ENCODE measurements at places on chromosomes 2 and 18. TPM values are rescaled to one million over a fixed set of nuclear protein-coding genes. Genes with fewer than 3 reads are reported as not detected.

TEKT4 gene
- total RNA-seq, result not detected

SRD5A2 gene
- not detected for total RNA-seq

IMMT gene
- total RNA-seq, result 51.2 TPM

ALPI gene
- not detected for total RNA-seq

HOXD13 gene
- not detected for total RNA-seq

PROM2 gene
- total RNA-seq, result 77.6 TPM

LYG2 gene
- not detected for total RNA-seq

GRCh38 chr18:63131959-63132818 lies 187.4 kb downstream of the BCL2 start:
- DNase-seq, result no peak

GRCh38 chr2:184367211-184367610 lies 231.1 kb upstream of the ZNF804A start:
- DNase-seq, result no peak

GRCh38 chr2:105387225-105387624 lies 11.6 kb downstream of the FHL2 start:
- DNase-seq, result no peak

- DNase-seq, result no peak
Observed at GRCh38 chr2:182594286-182594685, 121.8 kb upstream of the DNAJC10 start.

DNA sequence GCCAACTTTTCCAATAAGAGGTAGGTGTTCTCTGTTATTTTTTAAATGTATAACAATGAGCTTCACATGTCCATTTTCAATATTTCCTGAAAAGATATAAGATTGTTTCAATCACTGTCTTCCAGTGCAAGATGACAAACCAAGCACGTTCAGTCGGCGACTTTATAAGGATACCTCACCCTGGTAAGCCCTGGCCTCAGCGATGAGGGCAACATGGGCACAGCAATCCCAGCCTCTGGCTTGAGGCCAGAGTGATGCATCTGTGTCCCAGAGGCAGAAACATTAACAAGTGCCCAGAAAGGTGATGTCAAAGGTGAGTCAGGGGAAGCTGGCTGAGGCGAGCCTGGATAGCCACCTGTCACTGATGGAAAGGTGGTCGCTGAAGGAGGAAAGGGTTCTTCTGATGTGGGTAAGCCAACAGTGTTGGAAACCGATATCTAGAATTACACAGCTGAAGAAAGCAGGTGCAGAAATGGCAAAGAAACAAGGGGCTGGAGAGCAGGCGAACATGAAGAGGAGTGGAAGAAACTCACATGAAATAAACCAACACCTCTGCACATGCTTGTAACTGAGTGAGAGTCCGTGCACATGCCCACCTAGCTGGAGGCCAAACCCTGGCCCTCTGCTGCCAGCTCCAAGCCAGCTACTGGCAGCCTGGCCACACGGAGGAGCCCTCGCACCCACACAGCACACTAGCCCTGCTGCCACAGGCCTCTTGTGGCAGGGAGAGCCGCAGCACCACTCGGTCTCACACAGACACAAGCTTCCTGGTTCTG lies 65.5 kb downstream of the FBXO15 start:
- no peak for DNase-seq

GRCh38 chr2:223634238-223634637 lies 32.1 kb upstream of the SCG2 start:
- DNase-seq, result no peak

- no peak for DNase-seq
Observed at GRCh38 chr2:56784046-56784445, 600.3 kb downstream of the CCDC85A start.

DNA sequence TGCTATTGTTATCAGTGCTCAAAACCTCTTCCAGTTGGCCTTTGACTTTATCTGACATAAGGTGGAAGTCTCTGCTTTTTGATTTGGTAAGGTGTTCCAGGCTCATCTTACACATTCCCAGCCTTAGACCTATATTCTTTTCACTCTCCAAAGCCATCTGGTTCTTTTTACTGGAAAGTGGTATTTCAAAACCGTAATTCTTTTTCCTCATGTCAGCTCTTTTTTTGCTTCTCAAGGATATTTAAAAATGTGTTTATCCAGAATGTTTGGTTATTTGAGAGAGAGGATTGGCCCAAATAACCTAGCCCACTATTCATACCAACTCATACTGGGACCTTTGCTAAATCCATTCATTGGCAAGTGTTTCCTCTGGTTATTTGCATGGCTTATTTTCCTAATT lies 411.2 kb upstream of the PIK3C3 start:
- DNase-seq, result no peak

DNA sequence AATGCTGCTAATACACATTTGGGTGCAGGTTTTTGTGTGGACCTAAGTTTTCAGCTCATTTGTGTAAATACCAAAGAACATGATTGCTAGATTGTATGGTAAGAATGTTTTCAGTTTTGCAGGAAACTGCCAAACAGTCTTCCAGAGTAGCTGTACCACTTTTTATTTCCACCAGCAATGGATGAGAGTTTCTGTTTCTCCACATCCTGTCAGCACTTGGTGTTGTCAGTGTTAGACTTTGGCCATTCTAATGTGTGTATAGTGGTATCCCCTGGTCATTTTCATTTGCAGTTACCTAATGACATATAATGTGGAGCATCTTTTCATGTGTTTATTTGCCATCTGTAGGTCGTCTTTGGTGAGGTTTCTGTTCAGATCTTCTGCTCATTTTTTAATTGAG lies 336.4 kb downstream of the GBX2 start:
- no peak for DNase-seq

DNA sequence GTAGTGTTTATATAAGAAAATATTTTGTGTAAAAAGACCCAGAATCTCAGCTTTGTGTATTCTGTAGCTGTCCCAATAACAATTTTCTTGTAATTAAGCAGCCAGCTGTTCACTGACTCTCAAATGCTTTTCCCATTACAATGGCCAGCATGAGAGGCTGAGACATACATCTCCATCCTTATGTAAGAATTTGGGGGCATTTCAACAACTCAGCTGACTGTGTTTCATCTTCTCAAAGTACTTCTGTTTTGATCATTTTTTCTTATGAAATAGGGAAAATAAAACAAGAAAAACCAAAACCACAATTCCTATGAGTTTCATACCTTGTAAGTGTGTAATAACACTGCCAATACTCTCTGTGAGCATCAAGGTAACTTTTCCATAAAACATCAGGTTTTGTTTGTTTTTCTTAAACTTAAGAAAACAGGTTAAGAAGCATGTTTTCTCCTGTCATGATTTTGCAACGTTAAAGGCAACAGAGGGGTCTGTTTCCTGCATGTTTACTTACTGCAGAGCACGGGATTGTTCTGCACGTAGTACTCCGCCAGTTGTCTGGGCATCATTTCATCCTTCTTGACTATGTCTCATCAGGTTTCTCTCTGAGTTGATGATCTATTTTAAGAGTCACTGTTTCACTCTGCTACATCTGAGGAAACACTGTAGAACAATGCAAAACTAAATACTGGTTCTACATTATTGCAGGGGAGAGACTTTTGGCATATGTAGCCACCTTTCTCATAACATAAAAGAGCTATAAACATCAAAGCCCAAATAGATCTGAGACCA lies 62.9 kb upstream of the CYRIA start:
- no peak for DNase-seq

DNA sequence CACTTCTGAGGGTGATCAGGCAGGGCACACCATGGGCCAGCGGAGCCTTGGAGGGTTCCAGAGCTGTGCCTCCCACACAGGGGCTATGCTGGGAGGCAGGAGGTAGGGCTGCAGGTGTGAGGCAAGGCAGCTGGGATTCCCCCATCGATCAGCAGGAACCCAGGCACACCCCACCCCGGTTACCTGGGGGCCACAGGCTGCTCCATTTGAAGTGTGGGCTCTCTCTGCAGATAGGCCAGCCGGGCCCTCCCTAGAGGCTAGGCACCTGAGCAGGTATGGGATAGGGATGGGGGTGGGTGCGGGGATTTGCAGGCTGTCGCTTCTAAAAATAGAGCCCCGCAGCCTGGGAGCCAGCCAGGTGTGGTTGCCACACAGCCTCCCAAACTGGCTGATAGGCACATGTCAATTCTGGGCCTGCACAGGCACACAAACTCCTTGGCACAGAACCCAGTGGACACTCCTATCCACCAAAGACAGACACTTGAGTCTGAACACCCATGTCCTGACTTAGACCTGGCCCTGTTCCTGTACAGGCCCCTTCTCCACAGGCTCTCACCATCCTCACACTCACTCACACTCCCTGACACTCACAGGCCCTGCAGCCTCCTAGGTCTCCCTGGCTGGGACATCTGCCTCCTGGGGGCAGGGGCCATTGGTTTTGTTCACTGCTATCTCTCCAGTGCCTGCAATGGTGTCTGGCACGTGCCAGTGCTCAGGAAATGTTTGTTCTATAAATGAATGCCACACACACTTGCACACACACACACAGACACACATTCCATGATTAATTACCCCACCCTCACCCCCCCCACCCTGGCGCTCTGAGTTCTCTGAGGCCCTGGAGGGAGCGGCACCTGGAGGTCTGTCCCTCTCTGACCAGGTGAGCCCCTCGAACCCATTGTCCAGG lies 73.4 kb downstream of the ZFP36L2 start:
- no peak for DNase-seq

DNA sequence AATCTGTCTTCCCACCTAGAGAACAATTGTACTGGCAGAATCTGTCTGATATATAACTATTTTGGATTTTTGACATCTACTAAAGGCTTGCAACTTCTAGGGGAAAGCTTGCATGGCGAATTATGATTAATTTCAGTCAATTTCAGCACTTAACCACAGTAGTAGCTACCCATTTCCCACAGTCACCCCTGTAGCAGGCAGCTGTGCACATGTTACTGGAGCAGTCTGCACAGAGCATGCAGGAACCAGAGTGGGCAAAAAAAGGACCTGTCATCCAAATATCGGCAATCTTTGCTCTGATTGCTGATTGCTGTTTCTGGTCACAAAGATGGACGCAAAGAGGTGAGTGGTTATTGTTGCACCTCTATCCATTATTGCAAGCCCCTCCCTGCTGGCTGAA lies 473.3 kb downstream of the SPAG16 start:
- DNase-seq, result no peak

DNA sequence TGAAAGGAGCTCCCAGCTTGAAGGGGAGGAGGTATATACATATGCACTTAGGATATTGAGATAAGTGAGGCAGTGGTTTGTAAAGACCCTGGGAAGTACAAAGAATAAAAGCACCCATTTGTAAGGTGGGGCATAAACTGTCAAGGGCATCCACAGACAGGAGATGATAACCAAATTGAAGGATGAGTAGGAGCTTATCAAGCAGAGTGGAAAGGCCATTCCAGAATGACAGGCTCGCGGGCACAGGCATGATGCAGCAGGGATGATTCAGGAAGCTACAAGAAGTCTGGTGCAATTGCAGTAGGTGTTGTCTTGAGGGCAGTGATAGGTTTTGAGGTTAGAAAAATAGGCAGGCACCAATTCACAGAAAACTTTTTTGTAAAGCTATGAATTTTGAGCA lies 504.8 kb downstream of the PIK3C3 start:
- no peak for DNase-seq

DNA sequence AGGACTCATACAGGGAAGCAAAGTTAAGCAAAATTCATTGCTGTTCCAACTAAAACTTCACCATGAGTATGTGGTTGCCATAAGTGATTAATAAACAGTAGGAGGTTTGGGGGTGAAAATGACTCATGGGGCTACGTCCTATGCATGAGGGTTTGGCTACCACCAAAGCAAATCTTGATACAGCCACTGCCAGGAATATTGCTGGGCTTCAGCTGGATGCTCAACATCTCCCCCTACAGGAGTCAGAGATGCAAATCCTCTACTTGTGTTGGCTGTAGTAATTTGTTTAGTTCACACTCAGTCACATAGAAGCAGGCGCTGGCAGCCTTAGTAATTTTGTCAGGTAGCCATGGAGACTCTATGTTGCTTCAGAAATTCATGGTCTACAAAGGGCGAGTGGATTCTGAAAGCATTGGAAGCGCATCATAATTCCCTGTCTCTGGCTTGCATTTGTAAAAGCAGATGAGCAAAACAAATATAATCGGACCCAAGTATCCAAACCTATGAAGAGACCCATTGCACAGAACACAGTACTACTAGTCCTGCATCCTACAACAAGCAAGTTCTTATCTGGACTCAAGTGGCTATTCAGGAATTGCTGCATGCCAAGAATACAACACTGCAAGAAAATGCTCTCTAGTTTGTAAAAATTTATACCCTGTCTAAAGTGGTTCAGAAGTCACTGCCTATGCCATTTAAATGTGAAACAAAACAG lies 76.0 kb downstream of the CD28 start:
- DNase-seq, result no peak

DNA sequence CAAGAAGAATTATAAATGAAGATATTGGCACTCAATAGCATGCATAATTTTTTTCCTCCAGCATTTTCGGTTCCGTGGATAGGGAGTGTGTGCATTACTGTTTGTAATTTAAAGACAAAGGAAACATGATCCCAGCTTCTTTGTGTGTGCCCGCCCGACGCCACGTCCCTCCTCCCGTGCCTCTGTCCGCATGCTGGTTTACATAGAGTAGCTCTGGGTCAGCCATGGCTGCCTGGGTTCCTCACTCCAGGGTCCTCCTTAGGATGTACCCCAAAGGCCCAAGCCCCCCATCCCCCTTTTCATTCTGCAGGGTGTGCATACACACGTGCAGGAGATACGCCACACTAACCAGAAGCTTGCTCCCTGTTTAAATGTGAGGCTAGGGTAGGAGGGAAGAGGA lies 214.7 kb downstream of the KLHL29 start:
- no peak for DNase-seq

DNA sequence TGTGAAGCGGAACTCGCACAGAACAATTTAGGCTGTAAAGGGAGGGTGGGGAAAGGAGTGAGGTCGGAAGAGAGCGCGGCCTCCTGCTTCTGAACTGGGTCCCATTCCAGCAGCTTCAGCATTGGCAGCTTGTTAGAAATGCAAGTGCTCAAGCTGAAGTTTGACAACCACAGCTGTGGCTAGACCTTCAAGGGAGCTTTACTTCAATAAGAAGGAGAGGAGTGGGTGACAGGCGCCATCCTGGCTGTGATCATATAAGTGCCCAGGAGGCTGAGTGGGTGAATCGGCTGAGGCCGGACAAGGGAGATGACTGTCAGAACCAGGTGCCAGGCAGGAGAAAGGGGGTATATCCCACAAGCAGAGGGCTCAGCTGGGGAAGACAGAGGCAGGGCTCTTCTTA lies 622.5 kb downstream of the GALR1 start:
- DNase-seq, result no peak

- no peak for DNase-seq
Observed at GRCh38 chr2:172200495-172201085, 97.9 kb upstream of the DLX2 start.

DNA sequence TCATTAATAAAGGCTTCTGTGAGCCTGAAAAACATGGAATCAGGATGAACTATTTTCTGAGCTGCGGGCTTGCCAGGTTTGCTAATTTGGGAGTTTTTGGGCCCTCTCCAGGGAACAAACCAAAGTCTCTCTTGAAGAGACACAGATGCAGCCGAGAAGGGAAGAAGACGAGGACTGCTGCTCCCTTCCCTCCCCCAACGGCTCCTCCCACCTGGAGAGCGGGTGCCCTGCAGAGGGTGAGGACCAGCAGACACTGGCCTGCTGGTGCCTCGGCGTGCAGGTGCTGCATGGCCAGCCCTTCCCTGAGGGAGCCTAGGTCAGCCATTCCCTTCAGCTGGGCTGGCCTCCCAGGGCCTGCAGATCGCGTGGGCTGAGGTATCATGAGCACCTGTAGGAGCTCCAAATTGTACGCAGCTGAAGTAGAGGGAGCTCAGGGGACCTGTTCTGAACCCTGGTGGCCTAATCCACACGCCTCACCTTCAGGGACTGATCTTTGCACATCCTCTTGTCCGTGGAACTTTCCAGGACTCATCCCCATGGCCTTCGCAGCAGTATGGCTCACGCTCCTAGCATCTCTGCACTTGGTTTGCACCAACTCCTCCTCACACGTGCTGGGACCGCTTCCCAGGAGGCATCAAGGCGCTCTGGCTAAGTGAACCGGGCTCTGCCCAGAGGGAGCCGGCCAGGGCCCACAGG lies 19.5 kb downstream of the EMX1 start:
- no peak for DNase-seq
